Stimulated activated CD4-positive, alpha-beta T cell treated with anti-CD3 and anti-CD28 coated beads, Interleukin-1b, Interleukin-23, amount 100 ng/mL, for 1 hour (primary cell): ENCODE measurements at places on chromosomes 6 and 20.

- no peak for DNase-seq
Observed at GRCh38 chr6:90131125-90131524, 165.5 kb downstream of the BACH2 start.

GRCh38 chr6:163490826-163491577 lies 76.5 kb downstream of the QKI start:
- no peak for DNase-seq

- DNase-seq, result no peak
Observed at GRCh38 chr6:44446626-44447300, 59.3 kb downstream of the CDC5L start.

DNA sequence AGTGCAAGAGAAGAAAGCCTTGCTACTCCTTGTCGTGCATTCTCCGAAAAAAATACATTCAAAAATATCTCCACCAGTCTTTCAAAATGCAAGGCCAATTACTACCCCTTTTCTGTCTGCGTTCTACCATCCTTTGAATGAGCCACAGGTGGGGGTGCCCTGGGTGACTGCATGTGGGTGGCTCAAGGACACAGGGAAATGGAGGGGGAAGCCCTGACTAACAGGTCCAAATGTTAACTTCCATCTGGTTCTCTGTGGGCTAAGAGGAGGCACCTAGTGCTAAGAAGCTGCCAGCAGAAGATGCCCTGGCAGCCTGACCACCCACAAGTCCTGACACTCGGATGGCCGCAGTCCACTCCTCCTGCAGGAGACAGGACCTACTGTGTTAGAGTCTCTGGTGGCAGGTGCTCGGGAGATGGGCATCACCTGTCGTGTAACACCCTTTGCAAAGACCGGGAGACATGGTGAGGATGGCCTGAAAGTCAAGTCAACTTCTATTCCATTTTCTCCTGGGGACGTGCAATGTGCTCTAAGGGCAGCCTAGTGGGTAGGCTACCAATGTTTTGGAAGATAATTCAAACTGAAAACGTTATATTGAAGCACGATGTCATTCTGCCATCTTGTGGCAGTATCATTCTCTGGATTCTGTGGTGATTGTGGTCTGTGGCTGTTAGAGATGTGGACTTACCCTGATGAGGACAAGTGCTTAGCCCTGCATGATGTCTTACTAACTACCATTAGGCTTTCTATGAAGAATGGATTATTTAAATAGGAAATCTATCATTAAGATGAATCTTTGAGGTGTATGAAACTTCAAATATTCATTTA lies 27.4 kb upstream of the IGF2R start:
- no peak for DNase-seq

- no peak for DNase-seq
Observed at GRCh38 chr20:52361650-52362049, 170.1 kb upstream of the ZFP64 start.

DNA sequence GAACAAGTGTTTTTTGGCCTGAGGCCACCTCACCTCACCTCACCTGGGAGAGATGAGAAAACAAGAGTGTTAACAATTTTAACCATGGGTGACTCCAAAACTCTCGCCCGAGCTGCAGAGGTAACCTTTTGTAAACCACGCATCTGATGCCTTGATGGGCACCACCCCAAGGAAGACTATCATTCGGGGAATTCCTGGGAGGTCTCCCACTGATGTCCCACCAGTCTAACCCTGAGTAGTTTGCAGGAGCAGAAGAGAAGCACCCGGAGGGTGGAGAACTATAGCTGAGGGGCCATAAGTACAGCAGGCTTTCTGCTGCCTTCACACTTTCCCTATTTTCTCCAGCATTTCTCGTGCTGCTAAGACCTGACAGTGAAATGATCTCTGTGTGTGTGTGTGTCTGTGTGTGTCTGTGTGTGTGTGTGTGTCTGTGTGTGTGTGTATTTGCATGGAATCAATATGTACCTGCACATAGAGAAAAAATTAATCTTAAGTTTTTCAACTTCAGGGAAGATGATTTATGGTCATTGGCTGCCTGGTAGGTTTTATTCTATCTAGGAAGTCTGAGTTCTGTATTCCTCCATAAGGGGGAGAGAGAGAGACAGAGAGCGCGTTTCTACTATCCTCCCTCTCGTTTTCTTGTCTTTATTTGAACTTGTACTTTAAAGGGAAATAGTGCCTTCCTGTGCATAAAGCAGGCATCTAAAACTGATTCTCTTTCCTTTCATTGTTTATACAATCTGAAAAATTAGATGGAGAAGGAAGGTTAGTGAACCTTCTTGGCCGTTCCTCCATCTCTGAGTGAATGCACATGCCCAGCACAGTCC lies 75.8 kb downstream of the CAP2 start:
- DNase-seq, result no peak

DNA sequence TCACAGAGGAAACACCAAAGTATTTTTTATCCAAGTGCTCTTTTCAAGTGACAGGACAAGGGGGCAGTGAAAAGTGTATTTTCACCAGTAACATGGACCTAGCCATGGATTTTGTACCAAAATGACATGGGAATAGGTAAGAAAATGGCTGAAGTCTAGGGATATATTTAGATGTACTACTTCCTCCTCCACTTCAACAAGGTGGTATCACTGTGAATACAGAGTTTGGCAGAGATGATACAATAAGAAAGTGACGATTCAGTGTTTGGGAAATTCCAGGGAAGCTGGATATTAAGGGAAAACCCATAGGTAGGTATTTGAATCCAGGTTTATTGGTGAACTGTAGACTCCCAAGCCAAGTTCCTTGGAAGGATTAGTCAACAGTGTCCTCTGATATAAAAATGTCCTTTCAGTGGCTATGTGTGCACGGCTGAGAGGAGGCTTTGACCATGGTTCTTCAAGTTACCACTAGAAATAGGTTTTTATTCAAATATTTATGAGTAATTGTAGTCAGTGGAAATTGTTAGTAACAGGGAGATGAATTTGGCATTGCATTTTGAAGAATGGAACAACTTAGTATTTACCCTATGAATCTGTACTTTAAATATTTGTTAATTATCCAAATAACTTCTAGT lies 356.0 kb upstream of the CITED2 start:
- DNase-seq, result no peak

DNA sequence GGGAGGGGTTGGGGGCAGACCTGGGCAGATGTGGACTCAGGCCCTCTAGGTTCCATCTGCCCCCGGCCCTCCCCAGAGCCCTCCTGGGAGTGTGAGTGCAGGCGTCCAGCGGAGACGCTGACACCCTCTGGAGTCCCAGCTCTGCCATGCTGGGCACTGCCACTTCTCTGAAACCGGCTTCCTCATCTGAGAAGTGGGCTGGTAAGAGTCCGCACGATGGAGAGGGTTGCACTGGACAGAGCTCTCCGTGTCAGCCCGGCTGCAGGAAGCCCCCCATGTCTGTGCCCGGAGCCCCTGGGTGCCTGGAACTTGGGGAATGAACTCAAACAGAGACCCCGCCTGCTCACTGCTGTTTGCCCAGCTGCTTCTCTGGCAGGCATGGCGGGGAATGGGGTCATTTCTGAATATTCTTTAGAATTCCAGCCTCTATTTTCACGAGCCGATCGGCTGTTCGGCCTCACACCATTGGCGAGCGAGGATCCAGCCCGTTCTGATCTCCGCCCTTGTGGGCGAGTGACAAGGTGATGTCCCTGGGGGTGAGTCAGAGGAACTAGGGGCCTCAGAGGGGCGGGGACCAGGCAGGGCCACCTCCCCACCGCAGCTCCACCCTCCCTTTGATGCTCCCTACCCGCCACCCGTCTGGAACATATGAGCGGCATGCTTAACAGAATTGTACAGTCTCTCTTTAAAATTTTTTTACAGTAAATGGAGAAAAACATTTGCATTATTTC lies 47.8 kb upstream of the GATA5 start:
- peak; percentile 9 for DNase-seq

- no peak for DNase-seq
Observed at GRCh38 chr20:24789877-24790276, 159.2 kb upstream of the CST7 start.

DNA sequence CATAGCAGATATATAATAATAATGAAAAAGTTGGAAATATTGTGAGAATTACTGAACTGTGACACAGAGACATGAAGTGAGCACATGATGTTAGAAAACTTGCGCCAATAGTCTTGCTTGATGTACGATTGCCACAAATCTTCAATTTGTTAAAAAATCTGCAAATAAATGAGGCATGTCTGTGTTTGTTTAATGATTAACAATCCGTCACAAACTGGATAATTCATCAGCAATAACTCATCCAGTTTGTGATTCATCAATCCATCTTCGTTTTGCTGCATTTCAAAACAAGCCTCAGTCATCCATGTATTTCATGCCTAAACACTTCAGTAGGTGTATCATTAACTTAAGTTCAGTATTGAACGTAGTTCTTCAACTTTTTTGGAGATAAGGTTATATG lies 25.5 kb upstream of the SMIM26 start:
- no peak for DNase-seq

DNA sequence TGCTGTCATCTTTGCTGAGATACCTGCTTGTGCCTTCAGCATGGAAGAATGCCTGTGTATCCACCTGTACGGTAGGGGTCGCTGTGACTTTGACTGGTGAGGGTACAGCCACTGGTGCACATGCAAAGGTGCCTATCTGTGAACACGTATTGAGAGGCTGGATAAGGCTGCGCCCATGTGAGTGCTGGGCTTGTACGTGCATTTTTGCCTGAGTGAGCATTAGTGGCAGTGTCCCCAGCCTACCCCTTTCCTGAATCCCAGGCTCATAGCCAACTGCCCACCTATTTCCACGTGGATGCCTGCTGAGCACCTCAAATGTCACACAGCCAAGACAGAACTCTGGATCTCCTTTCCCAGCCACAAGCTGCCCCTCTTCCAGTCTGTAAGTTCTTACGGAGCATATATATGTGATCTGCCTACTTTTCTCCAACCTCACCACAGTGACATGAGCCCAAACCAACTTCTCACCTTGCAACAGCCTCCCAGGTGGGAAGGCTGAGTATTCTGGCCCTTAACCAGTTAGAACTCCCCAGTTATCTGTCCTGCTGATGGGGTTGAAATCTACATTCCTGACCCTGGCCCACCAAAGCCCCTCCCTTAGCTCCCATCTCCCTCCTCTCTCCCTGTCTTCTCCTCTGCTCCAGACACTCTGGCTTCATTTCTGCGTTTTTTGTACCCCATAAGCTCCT lies 1.1 kb upstream of the SLC2A10 start:
- DNase-seq, result no peak

GRCh38 chr6:40950986-40951698 lies 87.9 kb downstream of the UNC5CL start:
- DNase-seq, result no peak

DNA sequence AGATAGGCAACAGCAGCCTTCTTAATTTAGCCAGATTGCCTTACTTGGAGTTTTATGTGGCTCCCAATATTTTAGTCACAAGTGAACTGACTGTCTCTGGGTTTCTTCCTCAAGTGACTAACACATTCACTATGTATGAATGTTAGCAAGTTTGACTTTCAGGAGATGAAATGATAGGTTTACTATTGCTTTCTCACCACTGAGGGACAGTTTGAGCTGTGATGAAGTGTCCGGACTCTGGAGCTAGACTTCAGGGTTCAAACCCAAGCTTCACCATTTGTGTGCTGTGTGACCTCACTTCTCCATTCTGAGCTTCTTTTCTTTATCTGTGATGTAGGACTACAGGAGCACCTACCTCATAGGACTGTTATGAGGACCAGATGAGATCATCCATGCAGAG lies 8.2 kb downstream of the DHX35 start:
- no peak for DNase-seq

GRCh38 chr6:133079901-133080300 lies 161.3 kb upstream of the EYA4 start:
- no peak for DNase-seq

DNA sequence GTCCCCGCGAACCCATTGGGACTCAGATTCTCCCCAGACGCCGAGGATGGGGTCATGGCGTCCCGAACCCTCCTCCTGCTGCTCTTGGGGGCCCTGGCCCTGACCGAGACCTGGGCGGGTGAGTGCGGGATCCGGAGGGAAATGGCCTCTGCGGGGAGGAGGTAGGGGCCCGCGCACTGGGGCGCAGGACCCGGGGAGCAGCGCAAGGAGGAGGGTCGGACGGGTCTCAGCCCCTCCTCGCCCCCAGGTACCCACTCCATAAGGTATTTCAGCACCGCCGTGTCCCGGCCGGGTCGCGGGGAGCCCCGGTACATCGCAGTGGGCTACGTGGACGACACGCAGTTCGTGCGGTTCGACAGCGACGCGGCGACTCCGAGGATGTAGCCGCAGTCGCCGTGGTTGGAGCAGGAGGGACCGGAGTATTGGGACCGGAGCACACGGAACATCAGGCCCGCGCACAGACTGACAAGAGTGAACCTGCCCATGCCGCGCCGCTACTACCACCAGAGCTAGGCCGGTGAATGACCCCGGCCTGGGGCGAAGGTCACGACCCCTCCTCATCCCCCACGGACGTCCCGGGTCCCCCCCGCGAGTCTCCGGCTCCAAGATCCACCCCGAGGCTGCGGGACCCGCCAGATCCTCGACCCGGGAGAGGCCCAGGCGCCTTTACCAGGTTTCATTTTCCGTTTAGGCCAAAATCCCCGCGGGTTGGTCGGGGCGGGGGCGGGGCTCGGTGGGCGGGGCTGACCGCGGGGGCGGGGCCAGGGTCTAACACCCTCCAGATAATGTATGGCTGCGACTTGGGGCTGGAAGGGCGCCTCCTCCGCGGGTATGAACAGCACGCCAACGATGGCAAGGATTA lies 15.7 kb upstream of the HLA-A start:
- DNase-seq, result peak; percentile 77

DNA sequence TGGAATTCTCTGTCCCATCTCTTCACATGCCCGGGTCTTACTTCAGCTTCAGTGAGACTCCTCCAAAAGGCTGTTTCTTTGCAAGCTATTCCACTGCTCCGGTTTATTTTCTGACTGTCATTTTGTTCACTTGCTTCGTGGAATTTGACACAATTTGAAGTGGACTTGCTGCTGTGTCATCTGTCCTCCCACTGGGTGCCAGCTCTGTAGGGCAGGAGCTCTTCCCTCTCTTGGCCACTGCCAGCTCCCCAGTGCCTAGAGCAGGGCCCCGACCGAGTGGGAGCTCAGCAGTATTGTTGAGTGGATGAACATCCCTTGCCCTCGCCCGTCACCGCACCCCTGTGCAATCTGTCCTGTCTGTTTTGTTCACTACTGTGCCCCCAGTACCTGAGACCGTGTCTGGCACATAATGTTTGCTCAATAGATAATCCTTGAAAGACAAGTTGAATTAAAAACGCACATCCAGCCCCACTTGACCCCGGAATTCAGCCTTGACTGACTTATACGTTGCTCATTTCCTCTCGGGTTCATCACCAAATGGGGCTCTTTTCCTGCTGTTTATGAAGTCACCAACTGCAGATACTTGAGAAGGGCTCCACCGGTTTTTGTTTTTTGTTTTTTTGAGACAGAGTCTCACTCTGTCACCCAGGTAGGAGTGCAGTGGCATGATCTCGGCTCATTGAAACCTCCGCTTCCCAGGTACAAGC lies 170.3 kb upstream of the KCNG1 start:
- no peak for DNase-seq

- no peak for DNase-seq
Observed at GRCh38 chr6:117034547-117034946, 157.5 kb downstream of the RFX6 start.

GRCh38 chr6:109687271-109687761 lies 3.7 kb downstream of the AK9 start:
- no peak for DNase-seq
